ENCODE measurements at places on chromosomes 7 and 10.

GRCh38 chr7:135599471-135599870 lies 41.8 kb downstream of the NUP205 start:
- no peak for DNase-seq

DNA sequence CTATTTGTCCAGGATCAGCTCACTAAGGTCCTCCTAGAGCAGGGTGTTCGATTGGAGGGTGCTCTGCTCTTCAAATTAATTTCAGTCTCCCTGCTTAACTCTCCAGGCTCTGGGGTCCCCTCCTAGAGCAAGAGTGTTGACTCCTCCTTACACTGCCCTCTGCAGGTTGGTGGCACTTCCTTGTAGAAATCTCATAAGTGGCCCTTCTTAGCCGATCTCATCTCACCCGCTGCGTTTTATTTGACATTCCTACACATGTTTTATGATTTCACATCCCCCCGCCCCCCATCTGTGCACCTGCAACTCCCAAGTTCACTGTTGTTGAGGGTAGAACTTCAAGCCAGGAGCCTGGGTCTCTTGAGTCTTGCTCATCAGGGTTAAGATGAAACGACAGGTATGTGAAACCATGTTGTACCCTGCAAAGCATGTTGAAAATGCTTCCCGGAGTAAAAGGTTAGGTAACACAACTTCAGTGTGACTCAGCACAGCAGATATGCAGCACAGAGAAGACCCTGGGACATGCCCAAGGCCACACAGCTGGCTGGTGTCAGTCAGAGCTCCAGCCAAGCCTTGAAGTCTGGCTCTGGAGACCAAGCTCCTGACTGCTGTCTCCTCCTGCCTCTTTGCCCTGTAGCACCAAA lies 171.2 kb downstream of the PRKAG2 start:
- DNase-seq = peak; percentile 55

DNA sequence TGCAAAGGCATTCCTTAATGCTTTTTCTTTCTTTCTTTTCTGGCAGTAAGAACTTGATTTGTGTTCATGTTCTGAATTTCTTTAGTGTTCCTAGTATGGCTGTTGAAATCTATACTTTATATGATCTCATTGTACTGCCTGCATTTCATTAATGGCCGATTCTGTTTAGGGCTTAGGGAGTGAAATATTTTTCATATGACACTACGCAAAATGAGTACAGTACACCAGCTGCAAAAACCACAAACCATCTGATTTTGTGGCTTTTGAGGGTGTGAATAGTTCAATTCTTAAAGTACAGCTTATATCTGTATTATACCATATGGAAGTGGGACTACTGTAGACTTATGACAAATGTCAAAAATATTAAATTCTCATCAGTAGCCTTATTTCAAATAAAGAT lies 69.1 kb upstream of the FOXP2 start:
- DNase-seq = no peak

GRCh38 chr10:6020826-6021225 lies 41.3 kb downstream of the IL2RA start:
- DNase-seq = no peak

- DNase-seq = no peak
Measured at GRCh38 chr10:35554036-35554435, 51.1 kb upstream of the GJD4 start.

DNA sequence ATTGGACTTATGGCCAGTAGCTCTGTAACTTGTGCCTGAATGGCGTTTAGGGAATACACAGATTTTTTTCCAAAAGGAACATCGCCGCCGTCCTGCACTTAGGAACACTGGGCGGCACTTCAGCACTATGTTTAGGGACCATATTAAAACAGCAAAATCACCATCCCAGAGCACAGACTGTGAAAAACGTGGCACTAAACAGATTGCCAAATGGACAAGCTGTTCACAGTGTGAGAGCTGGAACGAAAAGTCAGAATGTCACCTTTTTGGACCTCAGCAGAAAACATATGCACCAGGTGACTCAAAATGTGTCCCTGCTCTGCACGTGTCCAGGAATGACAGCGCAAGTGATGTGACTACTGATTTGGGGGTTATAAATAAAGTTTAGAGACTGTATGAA lies 87.9 kb downstream of the ODAD2 start:
- DNase-seq = no peak

DNA sequence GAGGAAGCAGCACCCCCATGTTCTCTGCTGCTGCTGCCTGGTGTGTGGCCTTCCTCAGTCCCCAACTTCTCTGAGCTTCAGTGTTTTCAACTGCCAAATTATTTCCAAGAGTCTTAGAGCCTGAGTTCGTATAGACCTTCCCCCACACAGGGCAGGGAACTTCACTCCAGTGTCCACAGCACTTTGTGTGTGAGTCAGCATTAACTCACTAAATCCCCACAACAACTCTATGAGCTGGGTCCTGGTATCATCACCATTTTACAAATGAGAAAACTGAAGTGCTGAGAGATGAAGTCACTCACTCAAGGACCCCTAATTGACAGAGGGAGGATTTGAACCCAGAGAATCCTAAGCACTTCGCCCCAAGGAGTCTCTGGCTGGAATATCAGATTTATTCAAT lies 48.3 kb downstream of the ADCYAP1R1 start:
- DNase-seq = peak; percentile 54

- DNase-seq = peak; percentile 65
Measured at GRCh38 chr7:92260248-92260781, 14.5 kb downstream of the ANKIB1 start.

GRCh38 chr10:527416-527815 lies 162.1 kb downstream of the DIP2C start:
- DNase-seq = no peak

DNA sequence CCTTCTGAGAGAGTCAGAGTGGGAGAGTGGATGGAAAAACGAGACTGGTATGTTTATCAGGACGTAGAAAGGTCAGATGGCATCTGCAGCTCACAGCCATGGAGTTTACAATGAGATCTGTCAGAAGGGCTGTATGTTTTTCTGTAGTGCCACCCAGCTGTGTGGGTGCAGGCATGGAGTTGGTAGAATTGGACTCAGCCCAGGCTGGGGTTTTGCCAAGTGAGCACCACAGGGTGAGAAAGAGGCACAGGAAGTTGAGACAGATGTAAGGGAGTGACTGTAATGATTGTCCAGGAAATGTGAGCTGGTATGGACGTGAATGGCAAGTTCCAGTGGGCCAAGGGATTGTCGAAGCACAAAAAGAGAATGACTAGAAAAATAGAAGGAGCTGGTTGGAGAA lies 9.1 kb upstream of the ZYX start:
- peak; percentile 79 for DNase-seq

DNA sequence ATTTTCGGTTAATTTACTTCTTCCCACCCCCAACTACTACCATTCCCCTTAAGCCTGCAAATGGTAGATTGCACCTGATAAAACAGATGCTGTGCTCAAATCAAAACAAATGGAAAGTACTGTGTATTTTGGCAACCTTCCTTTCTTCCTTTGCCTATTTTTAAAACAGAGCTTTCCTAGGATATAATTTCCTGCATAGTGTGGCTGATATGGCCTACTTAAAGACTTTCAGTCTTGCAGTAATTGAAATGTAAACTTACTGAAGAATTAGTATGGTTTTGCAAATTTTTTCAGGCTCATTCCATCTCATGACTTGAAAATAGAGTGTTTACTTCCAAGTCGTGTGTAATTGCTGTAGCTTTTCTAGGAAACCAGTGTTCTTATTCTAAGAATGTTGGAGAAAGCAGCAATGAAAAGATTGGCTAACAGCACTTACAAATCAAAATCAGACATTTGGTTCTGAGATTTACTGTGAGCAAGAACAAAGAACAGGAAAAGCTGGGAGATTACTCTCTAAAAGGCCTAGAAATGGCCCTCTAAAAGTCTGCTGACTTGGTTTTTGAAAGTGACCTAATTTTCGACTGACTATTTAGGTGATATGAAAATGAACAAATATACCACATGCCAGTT lies 52.0 kb downstream of the REEP3 start:
- peak; percentile 23 for DNase-seq

- no peak for DNase-seq
Measured at GRCh38 chr7:32937344-32938174, 19.7 kb upstream of the FKBP9 start.

DNA sequence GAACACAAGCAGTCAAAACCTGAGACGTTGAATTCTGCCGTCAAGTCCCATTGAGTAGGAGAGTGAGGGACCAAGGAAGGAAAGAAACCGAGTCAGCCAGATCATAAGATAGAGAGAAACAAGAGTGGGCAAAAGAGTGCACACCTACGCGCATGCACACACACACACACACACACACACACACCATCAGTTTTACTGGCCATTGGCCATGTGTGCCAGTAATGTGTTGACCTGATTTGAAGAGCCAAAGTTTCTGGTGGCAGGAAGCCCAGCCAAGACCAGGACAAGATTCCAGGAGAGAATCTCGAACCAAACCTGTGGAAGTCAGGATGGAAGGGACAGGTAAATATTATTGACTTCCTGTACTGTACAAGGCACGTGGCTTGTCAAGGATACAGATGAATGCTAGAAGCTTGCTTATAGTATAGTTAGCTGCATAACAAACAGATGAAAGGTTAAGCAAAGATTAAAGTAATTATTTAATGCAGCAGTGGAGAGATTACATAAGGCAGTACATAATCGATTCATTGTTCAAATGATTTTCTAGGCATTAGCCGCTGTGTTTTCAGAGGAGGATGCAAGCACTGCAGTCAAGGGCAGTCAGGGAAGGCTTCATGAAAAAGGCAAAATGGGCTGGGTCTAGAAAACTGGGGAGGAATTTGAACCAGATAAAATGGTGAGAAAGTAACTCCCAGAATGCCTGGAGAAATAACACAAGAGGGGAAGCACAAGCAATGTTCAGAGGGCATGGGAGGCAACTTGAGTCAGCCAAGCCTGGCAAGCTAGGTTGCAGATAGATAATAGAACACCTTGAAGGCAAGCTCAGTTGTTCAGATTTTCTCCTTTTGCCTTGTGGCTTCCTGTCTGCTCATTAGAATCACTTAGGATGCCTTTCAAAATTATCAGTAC lies 2.7 kb upstream of the HYCC1 start:
- DNase-seq = no peak

- DNase-seq = peak; percentile 42
Measured at GRCh38 chr10:101694674-101695403, at the start of gene FBXW4. Gene FBXW4 (minus strand): TSS chr10:101695170. CDS start chr10:101695105, 65 bp downstream.

DNA sequence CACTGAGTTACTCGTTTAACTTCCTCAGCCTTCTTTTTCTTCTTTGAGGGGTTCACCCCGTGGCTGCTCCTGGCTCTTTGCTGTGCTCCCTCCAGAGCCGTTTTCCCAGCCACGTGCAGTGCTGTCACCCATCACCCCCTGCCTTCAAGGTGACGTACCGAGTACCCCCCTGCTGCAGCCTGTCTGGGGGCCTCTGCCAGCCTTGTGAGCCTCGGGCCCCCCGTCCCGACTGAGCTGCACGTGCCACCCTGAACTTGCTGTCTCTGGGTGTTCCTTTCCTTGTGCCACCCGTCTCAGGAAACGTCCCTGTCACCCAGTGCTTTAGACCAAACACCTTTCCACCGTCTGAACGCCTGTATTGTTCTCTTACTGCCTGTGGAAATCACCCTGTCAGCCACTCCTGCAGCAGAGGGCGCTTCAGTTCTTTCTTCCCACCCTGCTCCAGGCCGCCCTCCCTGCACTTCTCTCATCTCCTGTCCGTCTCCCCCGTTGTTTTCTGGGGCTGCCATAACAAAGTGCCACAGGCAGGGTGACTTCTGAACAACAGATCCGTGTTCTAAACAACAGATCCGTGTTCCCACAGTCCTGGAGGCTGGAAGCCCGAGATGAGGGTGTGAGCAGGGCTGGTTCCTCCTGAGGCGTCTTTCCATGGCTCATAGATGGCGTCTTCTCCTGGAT lies 44.6 kb downstream of the WDR37 start:
- no peak for DNase-seq

GRCh38 chr7:158329014-158329610 lies 258.5 kb downstream of the PTPRN2 start:
- no peak for DNase-seq

DNA sequence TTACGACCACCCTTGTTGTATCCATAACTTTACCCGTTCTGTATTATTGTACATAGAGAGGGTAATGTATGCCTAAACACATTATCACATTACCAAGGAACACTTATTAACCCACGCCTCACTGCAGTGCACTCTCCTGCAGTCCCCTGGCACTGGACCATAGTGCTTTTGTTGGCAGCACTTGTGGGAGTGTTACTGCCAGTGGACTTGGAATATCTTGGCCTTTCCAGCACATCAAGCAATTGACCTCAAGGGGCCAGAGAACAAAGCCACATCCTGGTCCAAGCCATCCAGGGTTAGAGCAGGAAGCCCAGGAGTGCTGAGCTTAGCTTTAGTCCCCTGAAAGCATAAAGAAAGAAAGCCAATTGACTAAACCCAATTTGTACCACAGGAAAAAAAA lies 304.2 kb downstream of the PCDH15 start:
- DNase-seq = no peak

GRCh38 chr7:1237704-1238255 lies 5.1 kb downstream of the UNCX start:
- DNase-seq = no peak

DNA sequence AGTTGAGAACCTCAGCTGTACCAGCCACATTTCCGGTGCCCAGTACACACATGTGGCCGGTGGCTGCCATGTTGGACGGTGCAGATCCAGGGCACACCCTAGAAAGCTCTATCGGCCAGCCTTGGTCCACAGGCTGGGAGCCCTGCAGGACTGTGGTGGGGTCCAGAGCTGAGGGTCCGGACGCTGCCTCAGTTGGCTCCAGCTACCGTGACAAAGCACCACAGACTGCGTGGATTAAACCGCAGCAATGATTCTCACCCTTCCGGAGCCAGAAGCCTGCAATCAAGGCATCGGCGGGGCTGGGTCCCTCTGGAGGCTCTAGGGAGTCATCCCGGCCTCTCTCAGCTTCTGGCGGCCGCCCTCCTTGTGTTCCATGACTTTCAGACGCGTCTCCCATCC lies 50.1 kb downstream of the PDGFA start:
- DNase-seq = no peak

GRCh38 chr10:50360077-50360850 lies 108.9 kb upstream of the ASAH2 start:
- no peak for DNase-seq

DNA sequence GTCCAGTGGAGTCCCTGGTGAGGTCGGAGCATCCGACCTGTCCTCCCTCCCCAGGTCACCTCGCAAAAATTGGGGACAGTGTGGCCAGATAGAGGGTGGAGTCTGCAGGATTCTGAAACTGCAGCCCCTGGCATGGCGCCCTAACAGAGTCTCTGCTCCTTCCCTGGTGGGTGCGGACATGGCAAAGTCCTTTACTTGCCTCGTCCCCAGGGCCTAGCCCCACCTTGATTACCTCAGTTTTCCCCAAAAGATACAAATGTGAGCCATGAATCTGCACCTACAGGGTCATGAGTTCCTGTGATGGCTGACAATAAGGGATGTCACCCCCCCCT lies 47.7 kb downstream of the NPVF start:
- no peak for DNase-seq

Measured in M059J (cell line).